ENCODE measurements at places on chromosomes 13 and 19. TPM values are rescaled to one million over a fixed set of nuclear protein-coding genes. Genes with fewer than 3 reads are reported as not detected.

FFAR2 gene
- total RNA-seq: 0.27 TPM

PRTN3 gene
- total RNA-seq: not detected

- no peak for DNase-seq
These were observed 400.0 kb upstream of the TSHZ3 start for GRCh38 chr19:31749231-31749630.

ZNF419 gene
- 9.0 TPM for total RNA-seq

CABP5 gene
- total RNA-seq: not detected

DNA sequence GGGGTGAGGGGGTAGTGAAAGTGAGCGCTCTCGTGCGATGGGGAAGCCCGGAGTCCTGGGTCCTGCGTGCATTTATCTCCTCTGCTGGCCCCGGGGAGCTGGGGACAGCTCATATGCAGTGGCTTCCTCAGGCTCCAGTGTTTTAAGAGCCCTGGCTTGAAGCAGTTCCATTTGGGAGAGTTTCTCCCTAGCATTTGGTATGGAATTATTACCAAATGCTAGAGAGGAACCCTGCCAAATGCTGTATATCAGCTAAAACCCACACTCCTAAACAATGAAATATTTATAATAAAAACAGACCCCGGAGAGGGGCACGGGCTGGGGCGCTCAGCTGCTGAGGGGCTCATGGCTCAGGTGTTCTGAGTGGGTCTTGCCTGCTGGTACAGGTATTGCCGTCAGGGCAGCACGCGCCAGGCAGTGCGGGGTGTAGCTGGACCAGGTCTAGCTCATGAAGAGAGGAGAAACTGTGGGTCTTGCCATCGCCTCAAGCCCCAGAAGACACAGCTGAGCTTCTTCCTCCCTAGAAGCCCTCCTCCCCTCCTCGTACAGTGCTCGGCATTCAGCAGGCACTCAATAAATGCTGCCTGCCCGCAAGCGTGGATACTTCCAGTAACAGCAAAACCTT lies 163.6 kb upstream of the ZNF536 start:
- no peak for DNase-seq

ZNF135 gene
- 3.8 TPM for total RNA-seq
